ENCODE measurements at places on chromosomes 11 and 22. TPM values are rescaled to one million over a fixed set of nuclear protein-coding genes. Genes with fewer than 3 reads are reported as not detected.

DNA sequence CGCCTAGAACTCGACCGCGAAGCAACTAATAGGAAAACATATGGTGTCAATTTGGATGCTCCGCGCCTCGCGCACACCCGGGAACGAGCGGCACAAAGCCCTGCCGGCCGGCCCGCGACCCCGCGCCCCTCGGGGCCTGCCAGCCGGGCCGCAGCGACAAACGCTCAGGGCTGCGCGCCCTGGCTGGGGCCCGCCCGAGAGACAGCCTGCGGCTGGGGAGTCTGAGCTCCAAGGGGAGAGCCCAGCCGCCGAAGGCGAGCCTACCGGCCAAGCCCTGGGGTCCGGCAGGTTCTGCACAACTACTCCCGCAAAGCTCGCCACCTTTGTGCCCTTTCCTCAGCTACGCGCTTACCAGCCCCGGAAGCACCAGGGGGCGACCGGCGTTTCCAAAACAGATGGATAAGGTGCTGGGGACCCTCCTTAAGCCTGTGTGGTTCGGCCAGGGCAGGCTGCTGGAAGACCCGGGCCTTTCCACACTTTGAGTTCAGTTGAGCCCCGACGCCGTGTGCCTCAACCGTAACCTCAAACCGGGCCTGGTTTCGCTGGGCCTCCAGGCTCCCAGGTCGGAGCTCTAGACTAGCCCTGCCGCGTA lies 6.0 kb downstream of the PAX6 start:
- H3K27me3 ChIP-seq: peaks cover 100% of the 10 kb centered on the region
- peak overlapping the region; percentile 58 for H3K4me3 ChIP-seq

- no peak for DNase-seq
- H3K36me3 ChIP-seq: no peaks in the 10 kb centered on the region
- H3K4me1 ChIP-seq: peaks cover 26% of the 10 kb centered on the region
- no peaks in the 10 kb centered on the region for H3K27me3 ChIP-seq
- no peak overlapping the region for H3K27ac ChIP-seq
Measured at GRCh38 chr11:8068605-8069221, 12.3 kb upstream of the TUB start.

- no peak overlapping the region for H3K27ac ChIP-seq
- DNase-seq: no peak
- no peaks in the 10 kb centered on the region for H3K4me1 ChIP-seq
- H3K27me3 ChIP-seq: no peaks in the 10 kb centered on the region
- H3K4me3 ChIP-seq: no peak overlapping the region
Measured at GRCh38 chr11:119282495-119282894, 34.4 kb downstream of the MCAM start.

The KRTAP5-10 gene
- not detected for total RNA-seq

The FRMD8 gene
- total RNA-seq: 35.4 TPM

All from GM23338 (cell line).